ENCODE measurements at places on chromosomes 2 and 18. TPM values are rescaled to one million over a fixed set of nuclear protein-coding genes. Genes with fewer than 3 reads are reported as not detected.
A peak's percentile ranks its signal among the peaks of the same experiment; 100 is the strongest.

DNA sequence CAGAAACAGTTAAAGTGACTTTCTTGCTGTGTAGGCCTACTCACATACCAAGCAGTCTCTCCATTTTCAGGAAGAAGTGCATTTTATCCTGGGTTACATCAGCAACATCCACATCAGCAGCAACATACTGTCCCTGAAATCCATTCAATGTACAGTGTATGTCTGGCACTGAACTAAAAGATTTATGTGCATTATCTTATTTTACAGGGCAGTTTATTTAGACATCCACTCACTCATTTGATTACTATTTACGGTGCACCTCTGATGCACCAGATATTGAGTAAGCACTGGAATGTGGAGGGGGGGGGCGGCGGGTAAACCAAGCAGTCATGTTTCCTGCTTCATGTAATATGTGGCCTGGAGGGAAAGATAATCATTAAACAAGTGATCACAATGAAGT is 1128.2 kb downstream of the BCL11A start:
- no peaks in the 10 kb centered on the region for H3K27me3 ChIP-seq
- H3K27ac ChIP-seq: no peak overlapping the region
- DNase-seq: no peak
- no peak overlapping the region for H3K4me3 ChIP-seq

- peaks cover 3% of the 10 kb centered on the region for H3K36me3 ChIP-seq
- H3K4me3 ChIP-seq: no peak overlapping the region
- H3K27me3 ChIP-seq: no peaks in the 10 kb centered on the region
- no peak for DNase-seq
- peaks cover 14% of the 10 kb centered on the region for H3K4me1 ChIP-seq
Measured at GRCh38 chr18:74806700-74807416, 209.2 kb downstream of the ZNF407 start.

DNA sequence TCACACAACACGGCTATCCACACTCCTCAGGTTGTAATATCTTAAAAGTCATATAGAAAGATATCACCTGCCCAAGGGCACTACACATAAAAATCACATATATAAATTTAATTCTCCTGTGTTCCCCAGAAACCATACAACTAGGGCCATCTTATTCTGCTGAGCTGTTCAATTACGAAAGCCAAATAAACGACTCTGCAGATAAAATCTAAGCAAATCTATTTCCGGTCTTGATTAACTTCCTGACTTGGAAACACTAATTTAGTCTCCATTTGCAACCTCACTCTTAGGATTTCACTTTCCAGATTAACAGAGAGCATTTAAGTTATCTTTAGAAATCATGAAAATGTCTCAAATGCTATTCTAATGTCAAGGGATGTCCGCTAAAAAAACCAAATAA is 23.9 kb upstream of the STK17B start:
- peak overlapping the region; percentile 56 for H3K4me3 ChIP-seq
- no peaks in the 10 kb centered on the region for H3K27me3 ChIP-seq
- H3K36me3 ChIP-seq: no peaks in the 10 kb centered on the region
- no peak for DNase-seq
- peaks cover 74% of the 10 kb centered on the region for H3K4me1 ChIP-seq

- no peak overlapping the region for H3K27ac ChIP-seq
- H3K36me3 ChIP-seq: no peaks in the 10 kb centered on the region
- DNase-seq: no peak
- H3K4me3 ChIP-seq: no peak overlapping the region
- H3K4me1 ChIP-seq: no peaks in the 10 kb centered on the region
- no peaks in the 10 kb centered on the region for H3K27me3 ChIP-seq
Measured at GRCh38 chr2:239692919-239693318, 292.1 kb upstream of the HDAC4 start.

DNA sequence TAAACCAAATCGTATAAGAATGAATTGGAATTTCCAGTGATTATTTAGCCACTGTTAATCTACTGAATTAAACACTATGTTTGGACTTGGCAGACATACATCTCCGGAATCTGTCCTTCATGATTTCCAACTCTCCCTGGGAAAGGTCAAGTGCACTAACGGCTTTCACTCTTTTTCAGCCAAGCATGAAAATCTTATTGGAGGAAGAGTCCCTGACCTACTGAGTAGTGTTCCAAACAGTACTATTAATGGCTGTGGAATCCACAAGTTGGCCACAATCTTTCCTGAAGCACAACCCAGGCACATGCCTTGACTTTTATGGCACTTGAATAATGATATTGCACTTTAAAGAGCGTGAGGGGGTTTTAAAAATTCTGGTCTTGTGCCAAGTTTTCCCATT is 318.9 kb upstream of the RND3 start:
- no peaks in the 10 kb centered on the region for H3K4me1 ChIP-seq

DNA sequence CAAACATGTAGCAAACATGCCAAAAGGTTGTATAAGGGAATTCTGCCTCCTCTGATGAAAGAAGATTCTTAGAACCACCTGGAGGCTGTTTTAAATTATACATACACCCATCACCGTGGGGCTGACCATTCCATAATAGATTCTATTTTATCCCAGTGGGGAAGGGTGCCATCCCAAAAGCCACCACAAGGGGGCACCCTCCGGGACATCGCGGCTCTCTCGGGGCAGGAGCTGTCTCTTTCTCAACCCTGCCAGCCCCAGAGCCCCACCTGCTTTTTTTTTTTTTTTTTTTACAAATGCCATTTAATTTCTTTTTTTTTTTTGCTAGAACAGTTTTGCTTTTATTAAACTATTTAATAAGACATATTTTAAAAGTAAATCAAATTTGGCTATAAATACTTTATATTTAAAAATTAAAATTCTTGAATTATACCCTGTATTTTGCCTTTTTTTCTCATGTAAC is 8.6 kb upstream of the MTCL1 start:
- no peaks in the 10 kb centered on the region for H3K4me1 ChIP-seq
- H3K36me3 ChIP-seq: no peaks in the 10 kb centered on the region
- no peak overlapping the region for H3K27ac ChIP-seq
- H3K27me3 ChIP-seq: peaks cover 16% of the 10 kb centered on the region
- H3K4me3 ChIP-seq: no peak overlapping the region

The PRKAG3 gene
- total RNA-seq: not detected

The SLC11A1 gene
- 0.19 TPM for total RNA-seq

The SEC11C gene
- total RNA-seq: 160 TPM

The KCNJ13 gene
- not detected for total RNA-seq

Measured in activated T-cell treated with anti-CD3 and anti-CD28 coated beads, Interleukin-2, amount 50 U/mL, for 72 hours (primary cell).